ENCODE measurements at places on chromosomes 3 and 15.

GRCh38 chr15:39409876-39410530 lies 170.9 kb upstream of the THBS1 start:
- no peak for DNase-seq

- DNase-seq: no peak
These were observed 146.8 kb upstream of the FRMD4B start for GRCh38 chr3:69532547-69533224.

DNA sequence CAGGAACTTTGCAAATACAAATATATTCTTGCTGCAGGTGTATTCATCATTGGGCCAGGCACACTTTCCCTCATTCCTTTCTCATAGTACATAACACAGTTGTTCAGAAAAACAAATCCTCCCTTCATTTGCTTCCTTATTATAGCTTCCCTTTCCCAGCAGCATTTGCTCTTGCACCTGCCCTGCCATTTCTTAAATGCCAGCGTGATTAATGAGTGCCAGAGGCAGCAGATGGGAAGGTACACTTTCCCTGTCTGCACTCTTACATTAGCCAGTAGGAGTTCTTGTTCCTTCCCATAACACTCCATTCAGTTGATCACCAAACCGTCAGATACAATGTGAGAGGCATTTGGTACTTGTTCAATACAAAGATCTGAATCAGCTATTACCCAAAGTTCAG lies 128.5 kb upstream of the GAP43 start:
- no peak for DNase-seq

DNA sequence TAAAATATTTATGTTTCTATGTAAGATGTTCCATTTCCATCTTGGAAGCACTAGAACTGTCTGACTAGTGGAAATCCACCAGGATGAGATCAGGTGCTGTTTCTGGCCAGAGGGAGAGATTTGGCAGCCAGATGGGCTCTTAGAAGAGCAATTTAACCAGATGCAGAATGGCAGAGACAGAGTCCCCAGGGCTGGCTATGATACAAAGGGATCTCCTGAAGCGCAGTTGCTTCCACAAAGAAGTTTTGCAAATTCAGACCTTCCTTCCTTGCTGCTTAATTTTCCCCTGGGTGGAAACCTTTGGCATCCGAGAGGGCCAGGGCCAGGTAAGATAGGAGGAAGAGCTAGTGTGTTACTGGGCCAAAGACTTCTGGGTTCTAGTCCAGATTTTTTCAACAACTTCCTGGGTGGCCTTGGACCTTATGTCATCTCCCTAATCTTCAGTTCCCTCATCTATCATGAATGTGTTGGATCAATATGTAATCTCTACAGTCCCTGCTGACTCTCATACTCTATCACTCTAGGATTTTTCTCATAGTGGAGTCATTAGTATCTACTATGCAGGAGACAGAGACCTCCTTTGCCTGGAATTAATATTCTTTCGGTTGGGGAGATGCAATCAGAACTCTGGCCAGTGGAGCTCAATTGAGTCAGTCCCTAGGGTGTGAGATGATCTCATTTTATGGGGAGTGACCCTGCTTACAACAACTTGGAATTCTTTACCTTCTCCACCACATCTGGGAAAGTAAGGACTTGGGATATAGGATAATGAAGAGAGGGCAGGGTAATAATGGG lies 41.1 kb upstream of the NDUFB4 start:
- no peak for DNase-seq

DNA sequence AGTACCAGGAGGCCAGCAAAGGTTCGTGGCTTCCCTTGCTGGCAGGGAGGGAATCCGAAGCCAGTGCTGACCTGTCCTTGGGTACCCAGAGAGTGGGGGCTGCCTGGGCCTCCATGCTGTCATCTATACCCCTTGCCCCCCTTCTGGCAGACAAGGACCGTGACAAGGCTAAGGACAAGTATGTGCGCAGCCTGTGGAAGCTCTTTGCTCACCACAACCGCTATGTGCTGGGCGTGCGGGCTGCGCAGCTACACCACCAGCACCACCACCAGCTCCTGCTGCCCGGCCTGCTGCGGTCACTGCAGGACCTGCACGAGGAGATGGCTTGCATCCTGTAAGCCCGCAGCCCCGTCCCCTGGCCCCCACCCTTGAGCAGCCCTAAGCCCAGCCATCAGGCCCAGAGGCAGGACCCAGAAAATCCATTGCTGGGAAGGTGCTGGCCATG lies 2.8 kb downstream of the FES start:
- DNase-seq: no peak

DNA sequence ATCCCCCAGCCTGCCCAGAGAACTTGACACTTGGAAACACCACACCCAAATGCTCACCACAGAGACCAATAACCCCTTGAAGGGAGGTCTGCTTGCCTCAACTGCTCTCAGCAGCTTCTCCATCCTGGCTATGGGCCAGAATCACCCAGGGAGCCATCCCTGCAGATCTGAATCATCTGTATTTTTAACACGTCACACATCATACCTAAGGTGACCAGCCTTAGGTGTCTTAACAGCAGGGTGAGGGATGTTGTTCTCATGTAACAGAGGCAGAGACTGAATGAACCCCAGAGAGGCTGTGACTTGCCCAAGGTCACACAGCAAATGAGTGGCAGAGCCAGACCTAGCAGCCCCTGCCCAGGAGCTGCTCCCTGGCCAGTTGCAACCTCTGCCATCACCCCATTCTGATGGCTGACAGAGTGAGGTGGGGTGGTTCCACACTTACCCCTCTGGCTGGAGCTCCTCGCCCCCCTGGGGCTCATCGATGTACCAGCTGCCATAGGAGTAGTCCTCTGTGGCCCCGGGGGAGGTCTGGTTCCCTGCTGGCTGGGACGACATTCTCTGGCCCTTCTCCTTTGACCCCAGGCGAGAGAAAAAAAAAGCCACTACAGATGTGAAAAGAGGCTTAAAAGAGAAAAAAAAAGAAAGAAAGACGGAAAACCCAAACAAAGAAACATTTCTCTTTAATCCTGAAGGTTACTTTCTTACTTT lies 722 bp downstream of the STRA6 start:
- DNase-seq: no peak

DNA sequence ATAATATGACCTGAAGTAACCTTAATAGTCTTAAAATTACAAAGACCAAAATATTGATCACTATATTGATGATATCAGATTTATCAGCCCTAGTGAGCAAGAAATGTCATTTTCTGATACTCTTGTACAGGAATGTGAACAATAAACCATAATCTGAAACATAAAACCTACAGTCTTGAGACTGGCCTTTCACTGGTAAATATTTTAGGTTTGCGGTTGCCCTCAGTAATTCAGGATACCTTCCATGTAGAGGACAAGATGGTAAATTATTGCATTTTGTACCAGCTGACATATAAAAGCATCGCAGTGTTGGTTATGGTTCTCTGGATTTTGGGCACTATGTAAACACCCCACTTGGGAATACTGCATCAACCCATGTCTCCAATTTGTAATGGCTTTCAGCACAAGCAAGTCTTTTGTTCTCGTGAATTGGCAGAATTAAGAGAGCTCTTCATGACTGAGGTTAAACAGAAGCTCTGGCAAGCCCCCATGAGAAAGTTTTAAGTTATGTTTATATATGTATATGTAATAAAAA lies 128.5 kb downstream of the LMLN start:
- no peak for DNase-seq

GRCh38 chr15:75723847-75724660 lies 11.4 kb upstream of the CSPG4 start:
- DNase-seq: no peak
